Fibroblast of the aortic adventitia (primary cell): ENCODE measurements at places on chromosomes 7 and 10. TPM values are rescaled to one million over a fixed set of nuclear protein-coding genes. Genes with fewer than 3 reads are reported as not detected.

The MRM2 gene
- total RNA-seq, result 17.7 and 20.7 TPM in 2 replicates

DNA sequence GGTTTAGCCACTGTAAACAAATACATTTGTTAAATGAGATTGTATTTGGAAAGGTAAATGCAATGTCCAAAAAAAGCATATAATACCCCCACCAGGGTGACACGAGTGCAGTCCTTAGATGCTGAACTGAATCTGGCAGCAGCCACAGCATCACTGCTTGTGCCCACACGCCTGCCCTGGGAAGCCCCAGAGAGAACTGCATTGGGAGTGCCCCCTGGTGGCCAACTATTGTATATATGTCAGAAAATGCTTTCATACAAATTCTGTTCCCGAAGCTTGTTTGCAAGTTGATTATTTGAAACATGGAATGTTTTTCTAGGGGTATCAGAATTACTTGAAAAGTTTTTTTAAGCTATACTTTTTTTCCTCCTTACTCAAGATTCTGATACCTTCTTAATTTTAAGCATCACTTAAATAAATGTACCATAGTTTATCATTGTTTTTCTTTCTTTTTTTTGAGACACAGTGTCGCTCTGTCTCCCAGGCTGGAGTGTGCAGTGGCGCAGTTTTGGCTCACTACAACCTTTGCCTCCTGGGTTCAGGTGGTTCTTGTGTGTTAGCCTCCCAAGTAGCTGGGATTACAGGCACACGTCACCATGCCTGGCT lies 50.1 kb downstream of the LANCL2 start:
- peak; percentile 77 for DNase-seq

The CXCL12 gene
- 54.1 and 381 TPM in 2 replicates for total RNA-seq

- peak; percentile 67 for DNase-seq
Measured at GRCh38 chr10:784403-785088, 95.1 kb upstream of the DIP2C start.

DNA sequence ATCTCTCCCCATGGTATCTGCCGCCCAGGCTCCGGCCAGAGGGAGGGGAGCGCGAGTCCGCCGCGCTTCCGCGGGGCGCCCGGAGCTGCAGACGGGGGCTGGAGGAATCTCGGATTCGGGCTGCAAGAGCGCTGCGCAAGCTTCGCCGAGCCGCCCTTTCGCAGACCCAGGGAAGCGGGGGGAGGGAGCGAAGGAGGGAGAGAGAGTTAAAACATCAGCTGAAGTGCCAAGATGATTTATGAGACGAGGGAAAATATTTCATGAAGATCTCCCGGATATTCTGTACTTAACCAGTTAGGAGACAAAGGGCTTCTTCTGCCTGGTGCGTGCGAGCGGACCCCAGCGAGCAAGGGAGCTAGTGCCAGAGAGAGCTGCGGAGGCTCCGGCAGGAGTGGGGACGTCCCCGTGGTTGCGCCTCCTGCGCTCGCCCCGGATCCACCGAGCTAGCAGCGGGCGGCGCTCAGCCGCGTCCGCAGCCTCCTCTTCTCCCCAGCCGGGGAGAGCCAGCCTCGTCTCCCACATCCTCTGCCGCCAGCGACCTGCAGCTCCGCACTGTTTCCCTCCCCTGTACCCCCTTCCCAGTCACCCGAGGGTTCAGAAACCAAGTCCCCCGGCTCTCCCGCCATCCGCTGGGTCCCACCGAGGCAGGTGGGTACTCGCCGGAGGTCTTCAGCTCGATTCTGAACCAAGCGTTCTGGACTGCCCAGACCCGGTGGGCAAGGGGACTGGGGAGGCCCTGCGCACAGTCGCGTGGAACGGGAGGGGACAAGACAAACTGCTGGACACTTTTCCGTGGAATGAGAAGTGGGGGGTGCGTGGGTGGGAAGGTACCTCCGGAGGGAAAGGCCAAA lies 1.0 kb upstream of the PAX2 start:
- DNase-seq, result no peak

DNA sequence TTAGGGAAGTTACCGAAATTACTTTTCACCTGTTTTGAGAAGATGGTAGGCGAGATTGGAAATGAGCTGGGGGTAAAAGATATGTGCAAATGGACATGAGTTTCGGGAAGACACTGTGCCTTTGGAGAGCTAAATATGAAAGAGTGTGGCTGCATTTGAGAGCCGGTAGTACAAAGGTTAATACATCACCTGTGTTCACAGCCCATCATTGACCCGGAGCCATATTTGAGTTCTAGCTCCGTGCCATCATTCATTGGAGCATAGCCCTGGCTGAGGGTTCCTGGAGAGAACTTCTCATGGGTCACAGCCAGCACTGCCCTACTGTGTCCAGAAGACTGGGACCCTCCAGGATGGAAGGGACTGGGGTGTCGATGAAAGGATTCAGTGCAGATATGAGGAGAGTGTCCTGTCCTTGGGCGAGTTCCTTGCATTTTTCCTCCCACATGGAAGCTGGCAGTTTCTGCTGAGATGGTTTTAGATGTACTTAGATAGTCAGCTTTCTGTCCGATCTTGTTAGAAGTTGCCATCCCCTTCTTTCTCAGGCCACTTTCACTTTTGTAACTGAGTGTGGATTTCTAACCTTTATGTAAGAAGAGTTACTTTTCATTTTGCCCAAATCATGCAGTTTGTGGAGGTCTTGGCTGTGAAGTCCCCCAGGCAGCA lies 138.8 kb downstream of the JCAD start:
- DNase-seq, result peak; percentile 27

- no peak for DNase-seq
Measured at GRCh38 chr7:13633857-13634256, 355.6 kb downstream of the ETV1 start.

The OR13A1 gene
- not detected in 2 replicates for total RNA-seq

DNA sequence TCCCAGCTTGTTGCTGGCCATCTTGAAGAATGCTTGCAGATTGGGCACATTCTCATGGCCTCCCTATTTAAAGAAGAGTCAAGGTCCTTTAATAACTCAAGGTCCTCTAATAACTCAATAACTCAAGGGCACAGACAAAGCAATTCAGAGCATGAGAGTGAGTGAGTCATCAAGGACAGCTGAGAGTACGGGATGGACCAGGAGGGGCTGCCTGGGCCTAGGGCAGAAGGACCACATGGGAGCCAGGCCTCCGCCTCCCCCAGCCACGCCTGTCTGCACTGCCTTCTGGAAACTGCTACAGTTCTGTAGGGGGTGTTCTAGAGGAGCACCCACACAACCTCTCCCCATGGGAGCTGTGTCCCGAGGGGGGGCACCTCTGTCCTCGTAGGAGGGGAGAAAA lies 48.9 kb downstream of the ZNF503 start:
- DNase-seq, result no peak

GRCh38 chr10:72697716-72698115 lies 5.8 kb downstream of the MCU start:
- peak; percentile 53 for DNase-seq
